ENCODE measurements at places on chromosomes 4 and X.

- no peak for DNase-seq
Observed at GRCh38 chr4:11488657-11489452, 60.2 kb upstream of the HS3ST1 start.

DNA sequence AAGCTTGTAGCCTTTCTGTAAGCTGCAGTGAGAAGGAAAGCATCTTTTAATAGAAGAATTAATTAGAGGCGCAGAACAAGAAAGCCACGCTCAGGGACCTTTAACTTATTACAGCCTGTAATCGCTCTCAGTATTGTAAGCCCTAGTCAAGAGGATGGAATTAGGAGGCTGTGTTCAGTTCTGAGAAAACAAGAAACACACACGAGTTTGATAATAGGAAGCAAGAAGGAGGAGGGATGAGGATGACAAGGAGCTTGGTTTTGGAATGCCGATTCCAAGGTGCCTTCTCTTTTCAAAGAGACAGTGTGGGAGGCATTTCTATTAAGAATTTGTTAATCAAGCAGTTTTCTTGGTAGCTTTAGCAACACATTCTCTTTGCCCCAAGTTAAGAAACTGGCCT lies 69.3 kb downstream of the NYX start:
- DNase-seq: no peak

DNA sequence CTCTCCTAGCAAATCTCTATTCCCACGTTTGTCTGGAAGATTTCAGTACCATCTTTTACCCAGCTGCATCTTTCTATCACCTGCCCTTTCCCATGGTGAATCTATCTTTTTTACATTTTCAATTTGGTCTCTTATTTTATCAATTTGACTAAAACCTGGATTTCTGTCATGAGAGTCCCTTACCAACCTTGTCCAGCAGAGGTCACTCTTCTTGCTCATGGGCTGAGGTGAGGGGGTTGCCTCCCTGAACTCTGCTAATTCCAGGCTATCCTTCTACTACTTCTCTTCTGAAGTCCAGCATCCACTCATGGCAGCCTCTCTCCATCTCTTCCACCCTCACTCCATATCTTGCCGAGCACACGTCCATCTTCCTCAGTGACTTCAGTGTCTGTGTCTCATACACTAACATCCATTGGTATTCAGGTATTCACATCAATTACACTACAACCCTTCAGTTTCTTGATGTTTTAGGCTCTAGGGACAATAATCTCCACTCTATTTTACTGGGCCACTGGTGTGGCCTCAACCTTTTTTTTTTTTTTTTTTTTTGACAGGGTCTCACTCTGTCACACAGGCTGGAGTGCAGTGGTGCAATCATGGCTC lies 17.8 kb upstream of the ZNF827 start:
- no peak for DNase-seq

- no peak for DNase-seq
Observed at GRCh38 chr4:88803600-88804096, 106.0 kb upstream of the NAP1L5 start.

DNA sequence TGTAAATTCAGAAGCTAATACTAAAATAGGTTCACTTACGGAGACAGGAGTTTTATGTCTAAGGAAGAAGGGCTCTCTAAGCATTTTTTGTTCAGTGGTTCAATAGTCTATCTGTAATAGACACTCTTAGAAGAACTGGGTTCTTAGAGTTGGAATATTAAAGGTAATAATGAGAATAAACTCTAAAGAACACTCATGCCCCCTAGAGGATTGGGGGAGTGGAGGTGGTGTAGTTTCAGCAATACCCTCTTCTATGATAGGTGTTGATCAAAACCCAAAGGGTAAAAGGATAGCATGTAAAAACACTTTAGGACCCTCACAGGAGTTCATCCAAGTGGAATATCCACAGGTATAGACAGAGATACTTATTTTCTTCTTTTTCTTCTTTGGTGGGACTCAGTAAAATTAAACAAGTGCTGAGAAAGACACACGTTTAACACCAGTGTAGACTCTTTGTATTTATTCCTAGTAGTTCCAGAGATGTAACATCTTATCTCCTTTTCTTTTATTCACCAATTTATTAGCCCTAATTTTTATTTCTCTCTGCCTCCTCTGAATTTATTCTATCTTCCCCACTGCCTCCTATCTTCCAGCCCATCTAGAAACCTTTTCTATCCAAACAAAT lies 25.7 kb upstream of the MND1 start:
- no peak for DNase-seq

DNA sequence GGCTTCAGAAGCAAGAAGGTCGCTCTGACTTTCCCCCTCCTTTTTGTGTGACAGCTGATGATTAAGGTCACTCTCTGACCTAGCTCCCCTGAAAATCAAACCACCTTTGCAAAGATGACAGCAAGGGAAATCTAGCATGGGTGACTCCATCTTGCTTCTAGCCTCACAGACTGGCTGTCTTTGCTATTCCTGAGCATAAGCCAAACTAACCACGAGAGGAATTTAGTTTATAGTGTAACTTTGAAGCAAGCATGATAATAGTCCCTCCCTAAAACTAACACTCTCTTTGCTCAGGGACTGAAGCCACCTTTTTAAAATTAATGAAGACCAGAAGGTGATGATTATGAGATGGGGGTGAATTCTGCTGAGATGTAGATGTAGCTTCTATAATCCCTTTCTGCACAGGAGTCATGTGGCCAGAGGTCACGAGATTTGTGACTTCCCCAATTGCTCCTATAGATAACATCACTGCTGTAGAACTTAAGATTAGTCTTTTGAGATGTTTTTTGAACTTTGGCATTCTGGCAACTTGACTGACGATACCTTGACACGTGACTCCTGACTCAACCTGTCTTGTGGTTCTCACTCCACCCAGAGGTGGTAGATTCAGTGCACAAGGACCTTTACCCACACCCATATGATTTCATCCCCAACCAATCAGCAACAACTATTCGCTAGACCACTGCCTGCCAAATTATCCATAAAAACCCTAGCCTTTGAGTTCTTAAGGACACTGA lies 14.9 kb upstream of the PDE5A start:
- DNase-seq: no peak

DNA sequence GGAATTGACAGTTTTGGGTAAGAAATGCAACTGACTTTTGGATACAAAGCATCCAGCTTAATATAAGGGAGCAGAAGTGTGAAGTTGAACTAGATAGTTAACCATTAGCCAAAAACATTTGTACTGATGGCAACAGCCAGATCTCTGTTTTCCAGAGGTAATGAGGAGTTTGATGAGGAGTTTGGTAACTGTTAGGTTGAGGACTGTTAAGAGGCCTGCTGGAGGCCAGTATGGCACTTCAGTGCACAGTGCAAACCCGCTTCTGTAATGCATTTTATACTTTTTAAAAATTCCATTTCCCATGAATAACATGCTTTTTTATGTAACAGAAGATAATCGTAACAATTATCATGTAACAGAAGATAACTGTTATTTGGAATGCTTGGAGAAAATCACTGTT lies 30.0 kb downstream of the CDKL5 start:
- DNase-seq: no peak

- no peak for DNase-seq
Observed at GRCh38 chrX:31523884-31524536, 452.2 kb upstream of the FTHL17 start.

- DNase-seq: no peak
Observed at GRCh38 chrX:45845142-45845541, 644.5 kb upstream of the DIPK2B start.

DNA sequence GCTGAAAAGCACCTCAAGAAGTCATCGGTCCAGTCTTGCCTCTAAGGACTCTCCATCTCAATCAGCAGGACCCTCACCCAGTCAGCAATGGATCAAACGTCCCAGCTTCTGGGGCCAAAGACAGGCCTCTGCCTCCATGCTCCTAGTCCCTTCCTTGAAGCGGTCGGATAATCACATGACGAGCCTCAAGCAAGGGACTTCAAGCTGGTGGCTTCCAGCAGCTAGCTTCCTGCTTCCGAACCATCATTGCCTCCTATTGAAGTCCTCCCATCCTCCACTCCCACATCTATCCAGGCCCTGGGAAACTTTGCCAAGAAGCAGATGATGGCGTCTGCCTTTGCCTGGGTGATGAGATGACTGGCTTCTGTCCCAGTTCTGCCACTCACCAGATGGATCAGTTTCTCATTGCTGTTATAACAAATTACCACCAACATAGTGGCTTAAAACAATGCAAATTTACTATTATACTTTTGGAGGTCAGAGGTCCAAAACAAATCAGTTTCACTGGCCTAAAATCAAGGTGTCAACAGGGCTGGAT lies 135.2 kb upstream of the MAMLD1 start:
- no peak for DNase-seq

DNA sequence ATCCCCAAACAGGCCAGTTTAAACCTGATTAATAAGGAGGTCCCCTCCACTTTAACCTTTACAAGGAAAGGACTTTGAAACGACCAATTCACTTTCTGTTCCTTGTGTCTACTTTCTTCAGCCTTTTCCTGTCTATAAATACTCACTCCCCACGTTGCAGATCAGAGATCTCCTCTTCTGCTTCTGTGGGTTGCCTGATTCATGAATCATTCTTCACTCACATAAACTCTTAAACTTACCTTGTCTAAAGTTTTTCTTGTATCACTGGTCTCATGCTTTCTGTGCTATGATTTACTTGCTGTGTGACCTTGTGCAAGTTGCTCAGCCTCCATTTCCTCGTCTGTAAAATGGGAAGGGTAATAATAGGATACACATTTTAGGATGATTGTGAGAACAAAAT lies 236.1 kb downstream of the QDPR start:
- no peak for DNase-seq

GRCh38 chr4:89949782-89950387 lies 55.2 kb downstream of the MMRN1 start:
- DNase-seq: no peak

DNA sequence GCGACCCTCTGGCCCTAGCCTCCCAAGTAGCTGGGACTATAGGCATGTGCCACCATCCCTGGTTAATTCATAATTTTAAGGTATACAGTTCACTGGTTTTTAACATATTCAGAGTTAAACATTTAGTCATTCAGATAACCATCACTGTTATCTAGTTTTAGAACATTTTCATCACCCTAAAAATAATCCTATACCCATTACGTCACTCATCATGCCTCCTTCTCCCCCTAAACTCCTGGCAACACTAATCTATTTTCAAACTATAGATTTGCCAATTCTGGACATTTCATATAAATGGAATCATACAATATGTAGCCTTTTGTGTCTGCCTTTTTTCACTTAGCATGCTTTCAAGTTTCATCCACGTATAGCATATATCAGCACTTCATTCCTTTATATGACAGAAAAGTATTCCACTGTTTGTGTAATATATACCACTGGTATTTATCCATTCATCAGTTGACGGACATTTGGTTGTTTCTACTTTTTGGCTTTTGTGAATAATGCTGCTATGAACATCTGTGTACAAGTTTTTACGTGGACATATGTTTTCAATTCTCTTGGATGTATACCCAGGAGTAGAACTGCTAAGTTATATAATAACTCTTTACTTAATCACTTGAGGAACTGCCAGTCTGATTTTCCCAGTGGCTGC lies 32.0 kb upstream of the RPS3A start:
- DNase-seq: no peak

DNA sequence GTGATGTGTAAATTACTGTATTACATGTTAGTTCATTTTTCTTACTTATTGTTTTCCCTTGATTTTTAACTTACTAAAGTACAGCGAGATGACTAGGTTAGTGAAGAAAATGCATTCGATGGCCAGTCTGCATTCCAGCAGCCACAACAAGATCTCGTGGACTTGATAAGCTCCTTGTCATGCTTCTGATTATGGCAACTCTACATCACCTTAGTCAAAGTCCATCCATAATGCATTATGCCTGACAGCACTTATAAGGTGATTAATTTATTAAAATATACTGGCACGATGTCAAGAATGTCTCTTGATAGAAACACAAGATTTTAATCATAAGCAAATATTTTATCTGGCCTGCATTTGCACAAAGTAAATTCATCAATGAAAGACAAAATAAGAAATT lies 109.9 kb upstream of the NAP1L5 start:
- DNase-seq: no peak

- DNase-seq: no peak
Observed at GRCh38 chr4:4772534-4772933, 86.9 kb upstream of the MSX1 start.

DNA sequence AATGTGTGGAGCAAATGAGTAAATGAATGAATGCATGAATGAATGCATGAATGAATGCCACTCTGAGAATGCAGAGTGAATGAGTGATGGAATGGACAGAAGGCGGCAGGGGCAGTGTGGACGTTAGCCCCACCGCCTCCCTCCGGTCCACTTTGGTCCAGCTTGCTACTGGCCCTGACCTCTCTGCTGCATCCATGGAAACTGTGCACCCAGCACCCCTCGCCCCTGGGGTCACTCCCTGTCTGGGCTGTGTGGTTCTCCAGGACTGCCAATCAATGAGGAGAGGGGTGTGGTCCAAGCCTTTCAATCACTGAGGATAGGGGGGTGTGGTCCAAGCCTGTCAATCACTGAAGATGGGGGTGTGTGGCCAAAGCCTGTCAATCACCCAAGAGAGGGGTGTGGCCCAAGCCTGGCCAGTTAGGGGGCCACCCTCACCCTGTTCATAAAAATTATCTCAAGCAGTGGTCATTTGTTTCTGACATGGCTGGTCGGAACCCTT lies 39.2 kb upstream of the ASMTL start:
- DNase-seq: peak; percentile 15

DNA sequence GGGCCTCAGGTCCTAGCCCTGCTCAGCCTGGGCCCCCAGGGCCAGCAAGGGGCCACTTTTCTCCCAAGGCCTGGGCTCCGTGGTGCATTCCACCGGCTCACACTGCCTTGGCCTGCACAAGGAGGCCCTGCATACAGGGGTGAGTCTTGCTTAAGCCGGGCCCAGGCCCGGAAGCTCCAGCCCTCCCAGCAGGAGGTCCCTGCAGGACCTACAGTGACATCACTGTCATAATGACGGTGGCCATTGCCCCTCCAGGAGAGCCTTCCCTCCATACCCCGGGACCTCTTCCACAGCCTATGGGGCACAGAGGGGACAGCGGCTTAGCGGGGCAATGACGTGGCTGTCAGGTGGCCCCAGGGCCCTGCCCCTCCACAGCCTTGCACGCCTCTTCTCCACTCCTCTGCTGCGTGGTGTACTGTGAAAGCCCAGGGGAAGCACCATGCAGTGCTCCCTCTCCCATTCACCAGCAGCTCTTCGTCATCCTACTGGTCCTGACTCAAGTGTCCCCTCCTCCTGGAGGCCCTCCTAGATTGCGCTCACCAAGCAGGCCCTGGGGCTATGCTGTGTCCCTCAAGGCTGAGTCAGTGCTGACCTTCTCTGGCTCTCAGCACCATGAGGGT lies 32.3 kb upstream of the AFAP1 start:
- DNase-seq: no peak

- no peak for DNase-seq
Observed at GRCh38 chr4:12123707-12124106, 695.0 kb upstream of the HS3ST1 start.

DNA sequence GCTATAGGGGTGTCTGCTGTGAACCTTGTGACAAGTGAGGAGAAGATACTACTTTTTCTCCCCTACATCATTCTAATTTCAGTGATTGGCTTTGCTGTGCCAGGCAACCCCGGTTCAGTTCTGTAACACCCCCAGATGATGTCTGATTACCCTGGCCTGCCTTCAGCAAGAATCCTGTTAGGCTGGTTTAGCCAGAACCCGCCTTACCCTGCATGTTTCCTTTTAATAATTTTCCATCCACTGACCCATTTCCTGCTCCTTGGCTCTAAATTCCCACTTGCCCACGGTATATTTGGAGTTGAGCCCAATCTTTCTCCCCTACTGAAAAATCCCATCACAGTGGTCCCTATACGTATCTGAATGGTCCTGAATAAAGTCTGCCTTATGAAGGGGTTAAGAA lies 46.5 kb upstream of the HPSE start:
- no peak for DNase-seq

Data from activated naive CD8-positive, alpha-beta T cell treated with anti-CD3 and anti-CD28 coated beads, Interleukin-2, amount 50 U/mL, for 16 hours (primary cell).